A172 (cell line): ENCODE measurements at places on chromosomes 1 and 21.

DNA sequence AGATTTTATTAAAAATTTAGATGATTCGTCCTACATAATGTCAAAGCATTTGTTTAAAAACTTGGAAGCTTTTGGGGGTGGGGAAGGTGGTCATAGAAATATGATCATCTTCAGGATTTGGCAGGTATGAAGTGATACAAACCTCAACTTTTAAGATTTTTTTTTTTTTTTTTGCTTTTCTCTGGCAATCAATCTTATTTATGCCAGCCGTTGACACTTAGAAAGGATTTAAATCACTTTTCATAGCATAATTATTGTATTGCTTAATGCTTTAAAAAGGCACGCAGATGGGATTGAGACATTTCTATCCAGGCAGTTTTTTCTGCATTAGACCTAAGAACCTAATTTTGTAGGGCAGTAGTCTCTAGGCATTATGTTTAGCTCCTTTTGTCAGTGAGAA is 19.7 kb downstream of the MRPS6 start:
- no peak for DNase-seq

GRCh38 chr1:217373761-217374701 is 256.9 kb downstream of the GPATCH2 start:
- no peak for DNase-seq

DNA sequence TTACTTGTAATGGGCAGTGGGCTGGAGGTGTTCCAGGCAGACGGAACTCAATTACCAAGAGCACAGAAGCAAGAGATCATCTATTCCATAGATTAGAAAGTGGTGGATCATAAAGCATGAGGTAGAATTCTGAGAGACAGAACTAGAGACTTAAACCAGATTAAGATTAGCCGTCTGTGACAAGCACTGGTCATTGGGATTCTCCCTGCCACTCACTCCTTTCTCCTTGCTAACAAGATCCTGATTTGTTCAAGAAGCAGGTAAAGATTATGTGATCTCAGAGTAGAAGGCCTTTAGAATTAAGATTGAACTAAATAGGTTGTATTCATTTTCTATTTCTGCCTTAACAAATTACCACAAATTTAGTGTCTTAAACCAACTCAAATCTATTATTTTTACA is 1.5 kb upstream of the HSPA13 start:
- no peak for DNase-seq

- DNase-seq, result no peak
These were observed 395.0 kb upstream of the NCAM2 start for GRCh38 chr21:20603236-20603635.

DNA sequence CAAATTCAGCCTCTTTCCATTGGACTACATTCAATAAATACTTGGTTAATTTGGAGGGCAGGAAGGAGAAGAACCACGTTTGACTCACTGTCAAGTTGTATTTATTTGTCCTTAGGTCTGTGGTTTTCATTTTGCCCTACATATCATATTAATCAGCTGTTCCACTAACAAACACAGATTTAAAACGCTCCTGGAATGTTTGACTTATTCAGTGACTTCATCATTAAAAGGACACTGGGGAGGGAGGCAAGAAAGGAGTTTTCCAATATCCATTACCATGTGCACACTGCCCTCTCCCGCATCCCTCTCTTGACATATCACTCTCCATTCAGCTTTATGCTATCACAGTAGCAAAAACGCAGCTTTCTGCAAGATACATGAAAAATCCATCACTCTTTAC is 98.2 kb upstream of the C1orf87 start:
- DNase-seq, result peak; percentile 52

- DNase-seq, result no peak
These were observed 12.1 kb upstream of the AIM2 start for GRCh38 chr1:159088546-159089183.

GRCh38 chr1:42732126-42732680 is 7.8 kb downstream of the CLDN19 start:
- no peak for DNase-seq

DNA sequence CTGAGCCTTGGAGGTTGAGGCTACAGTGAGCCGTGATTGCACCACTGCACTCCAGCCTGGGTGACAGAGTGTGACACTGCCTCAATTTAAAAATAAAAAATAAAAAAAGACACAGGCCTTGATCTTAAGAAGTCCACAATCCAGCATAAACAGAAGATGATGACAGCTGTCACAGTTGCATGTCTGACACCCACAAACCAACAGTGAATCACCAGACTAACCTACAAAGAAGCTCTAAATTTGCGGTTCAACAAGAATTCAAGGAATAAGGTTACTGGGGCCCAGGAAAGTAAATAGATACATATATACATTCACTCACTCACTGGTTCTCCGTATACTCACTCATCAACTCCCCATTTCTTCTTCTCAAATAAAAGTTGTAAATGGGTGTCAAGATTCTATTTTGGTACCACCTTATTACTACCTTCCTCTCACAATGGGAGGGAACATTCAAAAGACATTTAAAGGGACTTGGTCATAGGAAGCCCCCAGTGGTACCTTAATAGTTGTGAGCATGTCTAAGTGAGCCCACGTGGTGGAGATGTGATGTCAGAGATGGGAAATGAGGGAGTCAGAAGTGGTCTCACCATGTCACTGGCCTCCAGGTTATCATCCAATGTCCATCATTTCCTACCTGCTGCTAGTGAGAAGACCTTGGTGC is 66.9 kb upstream of the PRDX6 start:
- no peak for DNase-seq

DNA sequence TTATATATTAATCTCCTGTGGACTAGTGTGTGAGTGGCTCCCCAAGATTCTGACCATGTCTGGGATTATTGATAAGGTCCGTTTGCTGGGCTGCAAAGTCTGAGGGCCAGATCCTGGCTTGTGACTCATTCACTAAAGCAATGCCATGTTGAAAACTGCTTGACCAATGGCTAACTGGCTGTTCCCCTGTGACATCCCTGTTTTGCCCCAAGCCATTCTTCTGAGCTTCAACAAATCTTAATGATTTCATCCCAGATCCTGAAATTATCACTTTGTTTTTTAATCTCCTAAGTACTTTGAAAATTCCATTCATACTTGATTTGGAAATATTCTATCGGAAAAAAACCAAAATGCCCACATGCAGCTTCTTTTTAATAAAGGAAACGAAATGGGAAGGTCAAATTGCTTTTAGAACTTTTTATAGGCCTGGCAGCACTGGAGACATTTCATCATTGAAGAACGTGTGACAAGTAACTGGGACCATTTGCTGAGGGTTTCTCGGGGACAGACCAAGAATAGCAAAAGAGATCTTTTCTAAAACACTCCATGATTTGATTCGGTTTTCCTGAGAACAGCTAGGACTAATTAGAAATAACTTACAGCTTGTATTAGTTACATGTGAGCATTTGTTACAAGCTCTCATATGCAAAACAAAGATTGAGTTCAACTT is 121.3 kb downstream of the TGFB2 start:
- DNase-seq, result no peak

GRCh38 chr1:10513199-10513598 is 38.4 kb downstream of the PEX14 start:
- no peak for DNase-seq

DNA sequence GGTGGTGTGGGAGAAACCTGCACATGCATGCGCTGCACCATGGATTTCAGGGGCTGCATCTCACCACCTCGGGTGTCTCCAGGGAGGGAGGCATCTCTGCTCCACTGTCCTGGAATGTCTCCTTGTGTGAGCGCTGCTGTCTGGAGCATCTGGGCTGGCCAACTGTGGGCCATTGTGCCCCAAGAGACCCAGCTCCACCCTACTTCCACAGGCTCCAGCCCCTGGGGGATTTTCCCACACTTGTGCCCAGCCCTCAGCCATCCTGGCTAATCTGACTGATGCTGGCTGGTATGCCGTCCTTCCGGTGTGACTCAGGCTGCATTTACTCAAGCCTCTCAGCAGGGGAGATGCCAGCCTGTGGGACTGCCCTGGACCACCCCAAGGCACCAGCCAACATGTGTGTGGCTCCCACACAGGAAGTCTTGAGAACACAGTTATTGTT is 62.0 kb downstream of the TRIM11 start:
- peak; percentile 95 for DNase-seq

DNA sequence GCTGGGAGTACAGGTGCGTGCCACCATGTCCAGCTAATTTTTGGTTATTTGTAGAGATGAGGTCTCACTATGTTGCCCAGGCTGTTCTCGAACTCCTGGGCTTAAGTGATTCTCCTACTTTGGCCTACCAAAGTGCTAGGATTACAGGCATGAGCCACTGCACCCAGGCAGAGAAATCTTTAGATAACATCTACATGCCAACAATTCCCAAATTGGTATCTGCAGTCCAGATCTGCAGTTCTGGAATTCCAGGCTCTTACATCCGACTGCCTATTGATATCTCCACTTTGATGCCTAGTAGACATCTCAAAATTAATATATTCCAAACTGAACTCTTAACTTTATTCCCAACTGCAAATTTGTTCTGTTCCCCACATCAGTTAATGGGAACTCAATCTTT is 23.3 kb downstream of the INAVA start:
- DNase-seq, result no peak

DNA sequence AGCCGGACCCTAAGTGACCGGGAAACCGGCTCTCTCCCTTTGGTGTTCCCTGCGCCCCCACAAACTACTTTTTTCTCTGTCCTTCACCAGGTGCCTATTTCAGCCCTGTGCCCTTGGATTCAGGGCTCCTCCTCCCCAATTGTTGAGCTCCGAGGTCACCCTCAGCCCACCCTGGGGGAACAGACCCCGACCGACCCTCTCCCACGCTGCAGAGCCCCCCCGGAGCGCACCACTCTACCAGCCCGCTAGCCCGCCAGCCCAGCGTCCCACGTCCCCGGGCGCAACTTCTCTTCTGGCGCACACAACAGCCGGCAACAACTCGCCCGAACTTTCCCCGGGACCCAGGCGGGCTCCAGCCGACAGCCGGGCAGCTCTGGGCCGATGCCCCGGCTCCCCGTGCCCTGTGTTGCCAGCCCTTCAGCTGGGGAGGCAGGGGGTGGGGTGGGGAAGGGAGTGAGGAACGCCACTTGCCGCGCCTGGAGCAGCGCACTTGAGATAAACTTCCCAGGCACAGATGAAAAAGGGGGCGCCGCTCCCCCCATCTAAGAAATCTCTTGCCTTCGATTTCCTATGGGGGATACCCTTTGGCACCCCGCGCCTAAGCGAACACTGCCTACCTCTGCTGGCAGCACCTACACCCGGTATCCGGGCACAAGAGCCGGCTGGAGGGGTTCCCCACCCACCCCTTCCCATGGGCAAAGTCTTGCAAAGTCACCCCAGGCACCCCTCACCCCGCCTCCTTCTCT is 997 bp downstream of the CASZ1 start:
- no peak for DNase-seq

DNA sequence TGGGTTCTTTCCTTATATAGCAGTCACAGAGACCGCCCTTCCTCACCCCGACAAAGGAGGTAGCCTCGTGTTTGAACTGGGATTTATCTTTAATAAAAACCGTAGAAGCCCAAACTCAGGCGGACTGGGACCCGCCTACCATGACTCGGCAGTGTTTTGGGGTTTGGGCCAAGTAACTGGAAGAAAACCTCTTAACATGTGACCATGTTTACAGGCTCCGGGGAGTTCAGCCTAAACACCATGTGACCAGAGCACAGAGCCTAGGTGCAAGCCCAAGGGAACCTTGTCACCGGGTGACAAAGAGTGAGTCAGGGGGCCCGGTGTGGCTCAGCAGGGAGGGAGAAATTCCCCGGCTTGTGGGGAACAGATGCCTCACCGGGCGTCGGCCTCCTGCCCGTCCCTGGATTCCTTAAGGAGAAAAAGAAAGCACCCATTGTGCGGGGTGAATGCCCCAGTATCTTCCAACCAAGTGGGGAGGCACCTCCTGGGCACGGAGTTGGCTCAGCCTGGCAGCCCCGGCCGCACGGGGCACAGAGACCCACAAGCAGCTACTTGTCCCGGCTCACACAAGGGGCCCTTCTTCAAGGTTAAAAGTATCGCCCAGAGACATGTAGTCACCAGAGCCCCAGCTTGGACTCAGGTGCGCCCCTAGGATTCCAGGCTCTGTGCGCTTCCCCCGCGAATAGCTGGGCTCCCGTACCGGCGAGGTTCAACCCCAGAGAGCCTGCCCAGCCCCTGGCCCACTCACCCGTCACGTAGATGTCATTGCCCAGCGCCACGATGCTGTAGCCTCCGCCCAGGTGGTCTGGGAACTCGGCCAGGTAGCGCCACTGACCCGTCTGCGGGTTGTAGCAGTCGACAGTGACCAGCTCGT is 1.4 kb downstream of the KLHL21 start:
- peak; percentile 83 for DNase-seq

GRCh38 chr1:211613108-211613947 is 34.4 kb upstream of the SLC30A1 start:
- peak; percentile 90 for DNase-seq

- DNase-seq, result no peak
These were observed 58.0 kb downstream of the DDX20 start for GRCh38 chr1:111813440-111814304.

GRCh38 chr1:153567621-153568366 is 2.1 kb upstream of the S100A2 start:
- DNase-seq, result peak; percentile 83

GRCh38 chr1:233075915-233076295 is 125.5 kb downstream of the NTPCR start:
- DNase-seq, result no peak

GRCh38 chr1:37234941-37235418 is 200.7 kb upstream of the GRIK3 start:
- no peak for DNase-seq

DNA sequence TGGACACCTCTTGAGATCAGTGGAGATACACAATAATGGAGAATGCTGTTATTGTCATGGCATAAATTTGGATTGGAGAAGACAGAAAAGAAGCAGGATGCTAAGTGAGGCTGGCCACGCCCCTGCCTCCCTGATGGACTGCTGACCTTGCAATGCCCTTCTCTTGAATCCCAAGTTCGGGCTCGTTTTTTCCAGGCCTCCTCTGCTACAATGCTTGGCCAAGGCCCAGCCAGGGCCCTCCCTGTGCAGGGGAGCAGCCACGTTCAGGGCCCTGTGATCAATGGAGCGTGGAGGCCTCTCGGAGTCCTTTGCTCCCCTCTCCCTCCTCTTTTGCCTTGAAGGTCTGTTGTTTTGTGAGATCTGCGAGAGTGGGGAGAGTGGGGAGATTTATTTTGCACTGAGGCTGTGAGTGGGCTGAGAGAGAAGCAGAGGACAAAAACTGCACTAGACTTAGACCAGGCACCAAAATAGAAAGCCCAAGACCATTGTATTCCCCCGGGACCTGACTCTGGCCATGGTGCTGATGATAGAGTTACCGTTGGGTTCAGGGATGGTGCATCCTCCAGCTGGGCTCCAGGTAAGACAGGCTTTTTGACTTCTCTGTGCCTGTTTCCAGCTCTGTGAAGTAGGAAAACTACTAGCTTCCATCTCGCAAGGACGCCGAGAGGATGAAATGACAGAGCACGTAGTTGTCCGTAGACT is 268.6 kb downstream of the KAZN start:
- DNase-seq, result no peak
